Erythroblast (primary cell): ENCODE measurements at places on chromosomes 2 and 18.

GRCh38 chr2:182301093-182301492, 125.7 kb downstream of the PDE1A start:
- DNase-seq: no peak

DNA sequence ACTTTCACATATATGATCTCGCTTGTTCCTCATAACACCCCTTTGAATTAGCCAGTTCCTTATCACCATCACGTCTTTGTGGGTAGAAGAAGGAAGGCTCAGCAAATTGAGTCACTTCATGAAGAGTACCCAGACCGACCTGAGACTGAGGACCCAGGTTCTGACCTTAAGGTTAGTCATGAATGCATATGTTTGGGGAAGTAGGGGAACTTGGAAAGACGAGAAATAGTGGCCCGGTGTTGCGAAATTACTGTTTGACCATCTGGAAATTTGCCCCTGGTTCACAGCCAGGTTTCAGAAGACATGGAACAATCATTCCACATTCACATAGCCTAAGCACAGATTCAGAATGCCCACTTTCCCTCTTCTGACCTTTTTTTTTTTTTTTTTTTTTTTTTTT, 59.8 kb downstream of the MEIS1 start:
- no peak for DNase-seq

DNA sequence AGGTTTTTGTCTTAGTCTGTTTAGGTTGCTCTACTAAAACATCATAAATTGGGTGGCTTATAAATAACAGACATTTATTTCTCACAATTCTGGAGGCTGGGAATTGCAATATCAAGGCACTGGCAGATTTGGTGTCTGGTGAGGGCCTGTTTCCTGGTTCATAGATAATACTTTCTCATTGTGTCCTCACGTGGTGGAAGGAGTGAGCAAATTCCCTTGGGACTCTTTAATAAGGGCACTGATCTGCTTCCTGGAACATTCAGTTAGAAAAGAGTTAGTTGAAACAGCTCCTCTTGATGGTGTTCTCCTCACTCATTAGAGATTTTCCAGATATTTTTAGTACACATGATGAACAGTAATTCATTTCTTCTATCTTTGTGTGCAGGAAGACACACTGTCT, 22.3 kb downstream of the COL4A3 start:
- DNase-seq: no peak

DNA sequence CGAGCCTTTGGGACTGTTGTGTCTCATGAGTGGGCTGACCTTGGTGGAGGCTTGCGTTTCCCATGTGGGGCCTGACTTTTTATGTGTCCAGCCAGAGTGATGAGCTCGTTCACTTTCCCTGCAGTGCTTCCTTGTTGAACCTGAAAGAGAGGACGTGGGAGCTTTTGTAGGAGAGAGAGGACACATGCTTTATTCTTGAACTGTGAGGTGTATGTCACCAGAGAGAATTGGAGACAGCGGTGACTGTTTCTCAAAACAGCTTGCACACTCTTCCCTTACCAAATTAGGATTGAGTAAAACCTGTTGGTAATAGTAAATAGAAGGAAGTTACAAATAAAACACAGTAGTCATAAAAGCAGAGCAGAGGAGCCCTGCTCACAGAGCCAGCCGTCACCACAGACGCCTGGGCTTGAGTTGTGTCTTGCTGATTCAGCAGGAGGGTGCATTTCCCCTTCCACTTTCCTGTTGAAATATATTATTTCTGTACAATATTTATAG, 60.7 kb downstream of the INPP4A start:
- no peak for DNase-seq

DNA sequence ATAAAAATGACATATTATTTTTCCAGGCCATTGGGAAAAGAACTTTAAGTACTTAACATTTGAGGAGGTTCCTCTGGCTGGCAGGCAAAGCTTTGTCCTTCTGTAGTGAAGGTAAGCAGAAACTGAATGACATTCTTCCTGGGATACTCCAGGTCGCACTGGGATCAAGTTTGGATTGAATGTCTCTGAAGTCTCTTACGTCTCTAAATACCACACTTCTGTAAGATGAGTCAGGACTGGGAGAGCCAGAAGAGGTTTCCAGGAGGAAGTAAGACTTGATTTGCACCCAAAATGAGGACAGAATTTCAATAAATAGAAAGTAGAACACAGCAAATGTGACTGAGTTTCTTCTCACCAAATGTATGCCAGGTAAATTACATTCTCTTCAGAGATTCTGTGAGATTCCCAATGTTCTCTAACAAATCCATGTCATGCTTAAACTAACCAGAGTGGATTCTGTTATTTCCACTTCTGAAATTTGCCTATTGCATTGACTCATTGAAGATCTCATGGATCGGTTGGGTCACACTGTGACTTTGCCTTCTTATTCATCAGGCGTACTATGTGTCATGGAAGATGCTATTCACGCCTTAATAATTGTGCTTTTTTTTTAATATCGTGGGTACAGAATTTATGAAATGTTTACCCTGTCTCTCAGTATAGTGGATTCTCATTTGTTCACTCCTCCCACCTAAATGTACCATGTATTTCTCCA, 25.5 kb upstream of the VIT start:
- DNase-seq: no peak
